ENCODE measurements at places on chromosomes 2 and 18.

DNA sequence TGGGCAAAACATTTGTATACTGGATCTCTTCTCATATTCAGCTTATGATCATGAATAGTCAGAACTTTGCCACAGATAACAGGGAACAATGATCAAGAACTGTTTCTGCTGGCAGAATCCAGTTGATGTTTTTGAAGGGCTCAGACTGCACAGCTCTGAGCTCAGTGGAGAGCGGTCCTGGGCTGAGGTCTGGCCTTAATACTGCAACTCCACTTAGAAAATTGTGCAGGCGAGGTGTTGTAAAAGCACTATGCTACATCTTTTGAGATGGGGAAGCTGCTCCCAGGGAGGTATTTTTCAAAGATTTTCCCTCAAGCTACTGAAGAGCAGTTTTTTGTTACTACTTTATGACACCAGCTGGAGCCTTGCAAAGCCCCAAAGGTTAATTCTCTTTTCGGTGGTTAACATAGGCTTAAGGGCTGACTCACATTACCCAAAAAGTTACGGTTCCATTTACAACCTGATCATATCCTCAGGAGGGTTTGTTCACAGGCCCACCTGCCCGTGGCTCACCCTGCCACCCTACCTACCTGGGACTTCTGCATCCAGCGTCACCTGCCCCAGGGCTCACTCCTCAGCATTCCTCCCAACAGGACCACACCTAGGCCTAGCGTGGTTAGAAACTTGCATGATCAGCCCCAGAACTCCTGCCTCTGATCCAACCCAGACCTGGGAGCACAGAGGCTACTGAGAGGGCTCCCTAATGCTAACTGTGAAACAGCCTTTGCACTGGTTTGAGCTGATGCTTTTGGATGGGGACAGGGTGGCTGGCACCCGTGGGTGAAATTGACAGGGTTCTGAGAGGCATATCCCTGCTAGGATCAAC is 114.4 kb downstream of the NCK2 start:
- no peak for DNase-seq

- DNase-seq = no peak
These were observed 83.2 kb upstream of the OTOS start for GRCh38 chr2:240223631-240224030.

DNA sequence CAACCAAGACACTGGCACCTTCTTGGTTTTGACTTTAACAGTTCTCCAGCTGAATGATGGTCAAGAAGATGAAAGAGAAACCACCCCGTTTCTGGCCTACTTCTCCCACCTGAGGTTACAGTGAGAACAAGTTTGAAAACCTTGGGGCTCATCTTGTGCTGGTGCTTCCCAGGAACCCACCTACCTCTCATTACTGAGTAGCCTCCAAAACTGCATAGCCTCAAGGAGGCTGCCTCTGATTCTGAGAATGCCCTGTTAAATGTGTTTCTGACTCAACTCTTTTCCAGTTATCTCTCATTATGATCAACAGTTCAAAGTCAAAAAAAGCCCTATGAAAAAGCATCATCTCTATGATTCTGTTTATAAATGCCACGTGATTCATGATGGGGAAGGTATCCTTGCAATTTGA is 121.9 kb downstream of the CACNB4 start:
- DNase-seq = no peak

DNA sequence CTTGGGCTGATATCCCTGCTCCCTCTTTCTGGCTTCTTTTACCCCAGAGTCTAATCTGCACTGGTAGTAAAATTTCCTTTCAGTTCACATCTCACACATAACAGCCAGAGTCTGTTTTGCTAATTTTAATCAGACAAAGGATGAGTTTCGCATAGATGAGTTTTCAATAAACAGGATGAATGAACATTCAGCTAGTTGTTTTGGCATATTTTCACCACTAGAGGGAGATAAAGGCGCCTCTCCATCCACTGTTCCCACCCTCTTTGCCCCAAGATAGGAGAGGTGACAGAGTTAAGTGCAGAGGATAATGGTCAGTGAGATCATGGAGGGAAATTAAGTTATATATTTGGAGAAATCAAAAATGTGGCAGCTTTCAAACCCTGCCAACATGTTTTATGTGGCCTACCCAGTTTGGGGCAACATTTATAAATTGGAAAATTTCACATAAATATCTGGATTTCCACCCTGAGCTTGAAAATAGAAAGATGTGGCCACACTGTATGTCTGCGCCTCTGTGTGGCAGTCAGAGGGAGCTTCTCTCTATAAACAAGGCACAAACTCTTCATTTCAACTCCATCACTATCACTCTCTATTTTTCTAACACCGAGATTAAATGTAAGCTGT is 48.5 kb upstream of the DTNA start:
- DNase-seq = no peak

- no peak for DNase-seq
These were observed 4.9 kb upstream of the ST3GAL5 start for GRCh38 chr2:85893428-85894258.

GRCh38 chr2:217732992-217733391 is 269.8 kb downstream of the TNS1 start:
- no peak for DNase-seq

DNA sequence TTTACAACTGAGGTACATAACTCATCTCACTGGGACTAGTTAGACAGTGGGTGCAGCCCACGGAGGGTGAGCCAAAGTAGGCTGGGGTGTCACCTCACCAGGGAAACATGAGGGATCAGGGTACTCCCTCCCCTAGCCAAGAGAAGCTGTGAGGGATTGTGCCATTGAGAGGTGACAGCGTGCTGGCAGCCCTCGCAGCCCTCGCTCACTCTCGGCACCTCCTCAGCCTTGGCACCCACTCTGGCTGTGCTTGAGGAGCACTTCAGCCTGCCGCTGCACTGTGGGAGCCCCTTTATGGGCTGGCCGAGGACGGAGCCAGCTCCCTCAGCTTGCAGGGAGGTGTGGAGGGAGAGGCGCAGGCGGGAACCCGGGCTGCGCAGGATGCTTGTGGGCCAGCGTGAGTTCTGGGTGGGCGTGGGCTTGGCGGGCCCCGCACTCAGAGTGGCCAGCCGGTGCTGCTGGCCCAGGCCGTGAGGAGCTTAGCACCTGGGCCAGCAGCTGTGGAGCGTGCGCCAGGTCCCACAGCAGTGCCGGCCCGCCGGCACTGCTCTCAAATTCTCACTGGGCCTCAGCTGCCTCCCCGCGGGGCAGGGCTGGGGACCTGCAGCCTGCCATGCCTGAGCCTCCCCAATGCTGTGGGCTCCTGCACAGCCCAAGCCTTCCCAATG is 44.5 kb upstream of the FAM110C start:
- no peak for DNase-seq

GRCh38 chr18:53169346-53169745 is 829.3 kb downstream of the DCC start:
- DNase-seq = no peak

- DNase-seq = no peak
These were observed 65.0 kb downstream of the SEMA4F start for GRCh38 chr2:74719066-74719465.

DNA sequence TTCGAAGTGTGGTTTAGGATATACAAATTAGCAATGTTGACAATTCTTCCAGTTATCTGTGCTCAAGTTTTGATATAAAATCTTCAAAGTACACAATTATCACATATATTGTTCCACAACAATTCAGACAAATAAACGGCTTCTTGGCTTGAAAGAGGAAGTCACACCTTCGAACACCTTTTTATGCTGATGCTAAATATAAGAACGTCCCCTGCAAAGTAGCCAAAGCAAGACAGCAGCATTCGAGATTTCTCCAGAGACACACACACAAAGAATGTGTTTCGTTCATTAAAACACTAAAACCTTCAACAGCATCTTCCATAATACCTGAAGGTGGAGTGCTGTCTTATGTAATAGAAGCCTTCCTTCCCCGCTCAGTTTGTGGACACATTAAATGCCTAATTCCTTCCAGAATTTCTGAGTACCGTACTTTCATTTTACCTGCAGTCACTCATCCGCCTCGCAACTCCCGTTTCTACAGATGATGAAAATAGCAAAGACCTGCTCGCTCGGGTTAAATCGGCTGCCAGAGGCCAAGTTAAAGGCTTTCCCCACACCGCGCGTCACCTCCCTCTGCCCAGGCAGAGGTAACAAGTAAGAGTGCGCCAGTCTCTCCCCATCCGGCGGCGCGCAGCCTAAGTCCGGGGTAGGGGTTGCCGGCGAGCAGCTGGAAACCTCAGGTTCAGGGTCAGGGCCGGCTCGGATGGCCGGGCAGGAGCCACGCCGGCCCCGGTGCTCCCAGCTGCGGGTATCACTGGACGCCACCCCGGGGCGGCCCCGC is 847 bp downstream of the SERPINE2 start:
- DNase-seq = peak; percentile 45

DNA sequence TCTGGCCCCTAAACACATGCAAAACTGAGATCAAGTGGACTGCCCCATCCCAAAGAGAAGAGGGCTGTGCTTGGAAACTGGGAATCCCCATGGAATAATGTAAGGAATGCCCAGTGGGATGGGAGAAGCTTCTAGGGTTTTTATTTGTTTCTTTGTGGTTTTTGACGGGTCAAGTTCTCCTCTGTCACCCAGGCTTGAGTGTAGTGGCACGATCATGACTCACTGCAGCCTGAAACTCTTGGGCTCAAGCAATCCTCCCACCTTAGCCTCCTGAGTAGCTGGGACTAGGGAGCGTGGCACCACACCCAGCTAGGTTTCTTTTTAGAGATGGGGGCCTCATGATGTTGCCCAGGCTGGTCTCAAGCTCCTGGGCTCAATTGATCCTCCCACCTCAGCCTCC is 101.7 kb upstream of the ZSWIM2 start:
- no peak for DNase-seq

GRCh38 chr2:71790226-71791060 is 337.1 kb downstream of the DYSF start:
- DNase-seq = no peak

DNA sequence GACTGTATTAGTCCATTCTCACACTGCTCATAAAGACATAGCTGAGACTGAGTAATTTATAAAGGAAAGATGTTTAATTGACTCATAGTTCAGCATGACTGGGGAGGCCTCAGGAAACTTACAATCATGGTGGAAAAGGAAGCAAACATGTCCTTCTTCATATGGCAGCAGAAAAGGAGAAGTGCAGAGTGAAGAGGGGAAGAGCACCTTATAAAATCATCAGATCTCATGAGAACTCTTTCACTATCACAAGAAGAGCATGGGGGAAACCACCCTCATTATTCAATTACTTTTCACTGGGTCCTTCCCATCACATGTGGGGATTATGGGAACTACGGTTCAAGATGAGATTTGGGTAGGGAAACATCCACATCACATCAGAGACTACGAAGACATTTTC is 43.0 kb upstream of the CAVIN2 start:
- DNase-seq = no peak

- no peak for DNase-seq
These were observed 25.5 kb upstream of the VIT start for GRCh38 chr2:36670881-36671595.

DNA sequence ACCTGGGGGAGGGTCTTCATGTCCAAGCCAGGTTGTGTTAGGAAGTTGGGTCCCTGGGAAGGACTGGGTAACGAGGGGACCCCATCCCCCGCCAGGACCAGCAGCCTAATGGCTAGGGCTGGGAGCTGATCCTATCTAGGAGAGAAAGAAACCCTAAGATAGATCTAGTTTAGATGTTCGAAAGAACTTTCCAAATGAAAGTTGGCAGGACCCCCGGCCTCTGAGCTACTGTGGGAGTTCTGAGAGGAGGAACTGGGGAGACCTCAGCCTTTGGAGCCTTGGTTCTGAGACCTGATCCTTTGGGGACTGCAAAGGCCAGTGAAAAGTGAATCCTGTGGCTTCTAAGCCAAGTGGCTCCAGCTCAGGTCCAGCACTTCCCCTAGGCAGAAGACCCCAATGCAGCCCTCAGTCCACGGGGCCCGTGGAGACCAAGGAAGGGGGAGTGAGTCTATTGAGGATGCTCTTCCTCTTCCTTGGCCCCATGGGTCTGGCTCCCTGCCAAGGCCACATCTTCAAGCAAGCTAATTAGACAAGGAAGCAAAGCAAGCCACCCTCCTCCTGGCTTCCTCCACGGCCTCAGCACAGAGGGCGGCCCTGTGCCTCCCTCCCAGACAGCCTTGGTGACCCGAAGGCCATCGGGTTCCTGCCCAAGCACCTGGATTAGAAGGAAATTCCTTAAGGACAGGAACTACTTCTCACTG is 23.5 kb downstream of the CCT7 start:
- DNase-seq = no peak

GRCh38 chr2:231394211-231395141 is 1.0 kb upstream of the B3GNT7 start:
- no peak for DNase-seq

DNA sequence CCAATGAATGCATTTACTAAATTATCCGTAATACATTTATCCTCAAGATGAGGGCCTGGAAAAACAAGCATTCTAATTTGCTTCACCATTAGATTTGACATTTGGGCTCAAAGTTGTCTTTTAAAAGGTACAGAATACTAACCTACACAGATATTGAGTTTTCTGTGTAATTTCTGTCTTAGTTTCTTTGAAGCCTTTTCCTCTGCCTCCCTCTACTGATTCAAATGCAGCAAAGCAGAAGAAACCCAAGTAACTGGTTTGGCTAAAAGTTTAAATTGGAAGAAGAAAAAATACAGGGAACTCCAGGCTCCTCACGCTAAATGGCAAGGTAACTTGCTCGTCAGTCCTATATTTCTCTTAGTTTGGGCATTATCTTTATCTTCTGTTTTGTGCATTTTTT is 53.3 kb upstream of the SLC5A7 start:
- DNase-seq = peak; percentile 18

DNA sequence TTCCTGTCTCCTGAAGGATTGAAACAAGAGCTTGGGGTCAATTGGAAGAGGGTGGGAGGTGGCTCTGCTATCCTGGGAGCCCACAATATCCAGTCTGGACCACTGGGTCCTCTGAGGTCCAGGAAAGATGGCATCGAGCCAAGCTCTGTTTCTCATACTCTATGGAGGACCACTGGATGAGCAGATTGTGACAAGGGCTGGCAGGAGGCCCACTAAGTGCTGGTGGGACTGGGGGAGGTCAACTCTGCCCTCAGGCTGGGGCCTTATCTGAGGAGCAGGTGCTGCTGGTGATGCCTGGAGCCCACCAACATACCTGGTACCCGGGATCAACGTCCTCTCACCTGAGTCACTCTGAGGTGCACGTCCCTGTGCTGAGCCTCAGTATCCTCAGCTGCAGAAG is 142.4 kb downstream of the NDUFA10 start:
- DNase-seq = no peak

- DNase-seq = no peak
These were observed 7.8 kb downstream of the FAM117B start for GRCh38 chr2:202642567-202642966.

DNA sequence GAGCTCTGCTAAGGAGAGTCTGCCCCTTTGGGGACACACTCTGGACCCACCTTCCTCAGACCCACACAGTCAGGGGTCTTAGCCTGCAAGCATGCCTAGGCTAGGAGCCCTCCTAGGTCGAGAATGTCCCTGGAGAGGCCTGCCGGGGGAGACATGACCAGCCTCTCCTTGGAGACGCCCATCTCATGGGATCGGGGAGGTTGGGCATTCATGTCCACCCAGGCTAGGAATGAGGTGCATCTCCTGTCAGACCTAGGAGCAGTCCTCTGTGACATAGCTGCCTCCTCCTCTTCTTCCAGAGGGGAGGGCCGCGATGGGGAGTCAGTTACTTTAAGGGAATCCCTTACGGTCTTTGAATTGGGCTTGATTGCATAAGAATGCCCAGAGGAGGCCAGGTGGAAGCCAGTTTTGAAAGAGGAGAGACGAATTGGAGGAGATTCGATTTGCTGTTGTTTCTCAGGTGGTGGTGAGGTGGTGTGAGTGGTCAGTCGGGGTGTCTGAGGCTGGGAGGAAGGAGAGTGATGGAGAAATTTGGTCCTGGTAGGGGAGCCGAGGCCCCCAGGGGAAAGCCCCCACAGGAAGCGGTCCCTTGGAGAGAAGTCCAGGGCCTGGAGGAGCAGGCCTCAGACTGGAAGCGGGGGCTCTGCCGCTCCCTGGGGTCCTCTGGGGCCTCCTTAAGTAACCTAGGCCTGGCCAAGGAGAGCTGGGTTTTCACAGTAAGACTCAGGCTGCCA is 241.3 kb downstream of the DYSF start:
- no peak for DNase-seq

Measured in NCI-H524 (cell line).